Cardiac muscle cell (in vitro differentiated cells and primary cell): ENCODE measurements at places on chromosomes 6 and 20. TPM values are rescaled to one million over a fixed set of nuclear protein-coding genes. Genes with fewer than 3 reads are reported as not detected.

DNA sequence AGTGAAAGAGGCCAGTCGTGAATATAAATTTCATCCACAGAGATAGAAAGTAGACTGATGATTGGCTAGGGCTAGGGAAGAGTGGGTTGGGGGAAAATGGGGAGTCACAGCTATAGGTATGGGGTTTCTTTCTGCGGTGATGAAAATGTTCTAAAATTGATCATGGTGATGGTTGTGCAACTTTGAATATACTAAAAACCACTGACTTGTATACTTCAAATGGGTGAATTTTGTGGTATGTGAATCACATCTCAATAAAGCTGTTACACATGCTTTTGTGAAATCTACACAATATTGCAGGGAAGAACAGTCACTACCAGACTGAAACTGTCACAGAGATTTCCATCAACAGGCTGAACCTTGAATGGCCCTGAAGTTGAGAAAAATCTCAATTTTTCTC is 61.5 kb downstream of the LYRM4 start:
- H3K27ac ChIP-seq = no peak overlapping the region
- no peak for DNase-seq
- no peaks in the 10 kb centered on the region for H3K27me3 ChIP-seq
- no peak overlapping the region for H3K4me3 ChIP-seq

SLC35F1 gene
- 23.1 and 25.5 TPM in 2 replicates for total RNA-seq

GRCh38 chr6:43804550-43805223 is 34.7 kb downstream of the VEGFA start:
- H3K27me3 ChIP-seq = no peaks in the 10 kb centered on the region
- no peak overlapping the region for H3K27ac ChIP-seq
- H3K4me3 ChIP-seq = no peak overlapping the region

DNA sequence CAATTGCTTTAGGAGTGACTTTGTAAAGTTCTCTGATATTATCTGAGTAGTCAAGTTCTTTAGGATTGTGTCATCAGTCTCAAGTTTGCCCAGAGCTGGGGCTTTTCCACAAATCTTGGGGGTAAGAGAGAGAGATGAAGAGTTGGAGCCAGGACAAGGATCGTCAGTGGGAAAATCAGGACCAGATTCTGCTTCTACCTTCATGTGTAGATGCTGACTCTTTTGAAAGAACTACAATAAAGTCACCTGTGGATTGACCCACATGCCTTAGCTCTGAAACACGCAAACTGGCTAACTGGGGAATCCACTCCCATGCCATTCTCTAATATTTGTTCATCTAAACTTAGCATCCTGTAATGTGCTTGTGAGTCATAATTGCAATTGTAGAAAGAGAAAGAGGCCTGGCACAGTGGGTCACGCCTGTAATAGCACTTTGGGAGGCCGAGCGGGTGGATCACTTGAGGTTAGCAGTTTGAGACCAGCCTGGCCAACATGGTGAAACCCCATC is 15.6 kb upstream of the BICRAL start:
- no peak overlapping the region for H3K27ac ChIP-seq
- no peak for DNase-seq
- H3K4me1 ChIP-seq = peaks cover under 1% of the 10 kb centered on the region

- H3K4me3 ChIP-seq = no peak overlapping the region
- no peak overlapping the region for H3K27ac ChIP-seq
- H3K36me3 ChIP-seq = no peaks in the 10 kb centered on the region
- DNase-seq = no peak
Measured at GRCh38 chr20:13277663-13278295, 56.7 kb downstream of the ISM1 start.

- no peaks in the 10 kb centered on the region for H3K27me3 ChIP-seq
- H3K4me3 ChIP-seq = no peak overlapping the region
- no peak overlapping the region for H3K27ac ChIP-seq
- no peak for DNase-seq
- no peaks in the 10 kb centered on the region for H3K4me1 ChIP-seq
- H3K36me3 ChIP-seq = no peaks in the 10 kb centered on the region
Measured at GRCh38 chr6:126976253-126976797, 142.1 kb upstream of the RSPO3 start.

GRCh38 chr6:158911746-158912480 is 88.1 kb downstream of the RSPH3 start:
- DNase-seq = no peak
- no peaks in the 10 kb centered on the region for H3K27me3 ChIP-seq
- H3K4me1 ChIP-seq = peaks cover 24% of the 10 kb centered on the region
- H3K36me3 ChIP-seq = no peaks in the 10 kb centered on the region
- no peak overlapping the region for H3K4me3 ChIP-seq
- no peak overlapping the region for H3K27ac ChIP-seq

GRCh38 chr20:46022411-46023147 is 6.4 kb upstream of the SLC12A5 start:
- DNase-seq = peak; percentile 72
- H3K27me3 ChIP-seq = peaks cover 45% of the 10 kb centered on the region
- peak overlapping the region; percentile 66 for H3K4me3 ChIP-seq
- no peak overlapping the region for H3K27ac ChIP-seq
- H3K36me3 ChIP-seq = no peaks in the 10 kb centered on the region
- no peaks in the 10 kb centered on the region for H3K4me1 ChIP-seq

GRCh38 chr6:169363590-169363989 is 109.9 kb upstream of the THBS2 start:
- H3K27ac ChIP-seq = no peak overlapping the region
- no peaks in the 10 kb centered on the region for H3K27me3 ChIP-seq
- H3K36me3 ChIP-seq = no peaks in the 10 kb centered on the region
- H3K4me3 ChIP-seq = no peak overlapping the region

- H3K27me3 ChIP-seq = no peaks in the 10 kb centered on the region
- H3K4me3 ChIP-seq = no peak overlapping the region
- peaks cover 18% of the 10 kb centered on the region for H3K36me3 ChIP-seq
- no peak for DNase-seq
Measured at GRCh38 chr20:49634116-49634515, 66.2 kb upstream of the PTGIS start.

GCNT2 gene
- total RNA-seq = 21.4 and 26.2 TPM in 2 replicates

- no peaks in the 10 kb centered on the region for H3K27me3 ChIP-seq
- no peaks in the 10 kb centered on the region for H3K36me3 ChIP-seq
- DNase-seq = no peak
- no peak overlapping the region for H3K27ac ChIP-seq
- no peak overlapping the region for H3K4me3 ChIP-seq
- peaks cover 14% of the 10 kb centered on the region for H3K4me1 ChIP-seq
Measured at GRCh38 chr6:53701333-53702218, 36.0 kb upstream of the KLHL31 start.

- H3K4me3 ChIP-seq = no peak overlapping the region
- DNase-seq = no peak
- H3K27ac ChIP-seq = no peak overlapping the region
Measured at GRCh38 chr20:34892671-34893070, 16.3 kb downstream of the ACSS2 start.

MAS1 gene
- total RNA-seq = not detected in 2 replicates

- H3K4me1 ChIP-seq = peaks cover 15% of the 10 kb centered on the region
- H3K27me3 ChIP-seq = no peaks in the 10 kb centered on the region
- no peak overlapping the region for H3K27ac ChIP-seq
- no peak overlapping the region for H3K4me3 ChIP-seq
Measured at GRCh38 chr20:34794006-34794585, 31.4 kb downstream of the NCOA6 start.

DNA sequence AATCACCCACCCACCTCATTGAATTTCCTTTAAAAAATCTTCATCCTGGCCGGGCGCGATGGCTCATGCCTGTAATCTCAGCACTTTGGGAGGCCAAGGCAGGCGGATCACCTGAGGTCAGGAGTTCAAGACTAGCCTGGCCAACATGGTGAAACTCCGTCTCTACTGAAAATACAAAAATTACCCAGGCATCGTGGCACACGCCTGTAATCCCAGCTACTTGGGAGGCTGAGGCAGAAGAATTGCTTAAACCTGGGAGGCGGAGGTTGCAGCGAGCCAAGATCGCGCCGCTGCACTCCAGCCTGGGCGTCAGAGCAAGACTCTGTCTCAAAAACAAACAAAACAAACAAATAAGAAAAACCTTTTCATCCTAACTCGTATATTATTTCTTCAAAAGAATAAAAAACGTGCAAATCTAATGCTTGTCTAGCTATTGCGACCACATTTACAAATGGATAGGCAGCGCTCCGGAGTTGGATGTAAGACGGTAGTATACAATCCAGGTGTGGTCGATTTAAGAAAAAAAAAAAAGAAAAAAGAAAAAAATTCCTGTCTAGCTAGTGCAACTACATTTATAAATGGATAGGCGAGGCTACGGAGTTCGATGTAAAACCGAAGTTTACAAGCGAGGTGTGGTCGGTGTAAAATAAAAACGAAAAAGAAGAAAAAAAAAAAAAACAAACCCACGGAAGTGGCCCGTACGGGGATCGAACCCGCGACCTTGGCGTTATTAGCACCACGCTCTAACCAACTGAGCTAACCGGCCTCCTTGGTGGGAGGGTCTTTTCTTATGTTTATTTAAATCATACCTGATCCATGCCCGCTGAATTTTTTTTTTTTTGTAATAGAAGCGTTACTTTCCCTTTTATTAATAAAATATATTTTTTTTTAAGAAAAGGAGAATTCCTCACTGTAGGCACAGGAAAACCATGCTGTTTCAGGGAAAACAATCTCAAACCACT is 70.7 kb upstream of the PRSS16 start:
- H3K4me3 ChIP-seq = peak overlapping the region; percentile 63
- no peaks in the 10 kb centered on the region for H3K36me3 ChIP-seq
- peak; percentile 60 for DNase-seq
- no peaks in the 10 kb centered on the region for H3K4me1 ChIP-seq
- H3K27me3 ChIP-seq = peaks cover 26% of the 10 kb centered on the region

C20orf144 gene
- 0.21 TPM in 1 of 2 replicates, not detected in the other for total RNA-seq

- H3K27ac ChIP-seq = no peak overlapping the region
- H3K4me1 ChIP-seq = no peaks in the 10 kb centered on the region
- no peaks in the 10 kb centered on the region for H3K27me3 ChIP-seq
- no peaks in the 10 kb centered on the region for H3K36me3 ChIP-seq
- DNase-seq = no peak
Measured at GRCh38 chr6:11432091-11432490, 105.5 kb upstream of the TMEM170B start.

GRCh38 chr20:46720776-46721425 is 11.5 kb downstream of the SLC2A10 start:
- no peak for DNase-seq
- no peak overlapping the region for H3K27ac ChIP-seq
- H3K4me3 ChIP-seq = no peak overlapping the region
